ENCODE measurements at places on chromosomes 4 and X.

- DNase-seq = no peak
Measured at GRCh38 chr4:2288051-2288541, 26.2 kb upstream of the MXD4 start.

DNA sequence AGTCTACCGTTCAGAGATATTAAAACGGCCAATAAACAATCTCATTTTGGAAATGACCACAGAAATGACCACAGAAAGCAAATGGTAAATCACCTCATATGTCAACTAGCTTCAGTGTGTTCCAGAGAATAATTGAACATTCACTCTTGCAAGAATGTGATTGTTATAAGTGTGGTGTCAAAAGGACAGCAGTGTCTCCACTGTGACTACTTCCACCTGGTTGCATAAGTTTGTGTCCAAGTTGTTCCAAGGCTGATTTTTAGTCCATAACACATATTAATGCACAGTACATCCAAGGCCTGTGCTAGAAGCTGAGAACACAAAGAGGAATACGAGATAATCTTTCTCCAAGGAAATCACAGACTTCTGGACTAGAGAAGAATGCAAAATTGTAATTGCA, 37.4 kb upstream of the RNF150 start:
- DNase-seq = no peak

- DNase-seq = no peak
Measured at GRCh38 chr4:72971572-72971971, 97.9 kb downstream of the COX18 start.

DNA sequence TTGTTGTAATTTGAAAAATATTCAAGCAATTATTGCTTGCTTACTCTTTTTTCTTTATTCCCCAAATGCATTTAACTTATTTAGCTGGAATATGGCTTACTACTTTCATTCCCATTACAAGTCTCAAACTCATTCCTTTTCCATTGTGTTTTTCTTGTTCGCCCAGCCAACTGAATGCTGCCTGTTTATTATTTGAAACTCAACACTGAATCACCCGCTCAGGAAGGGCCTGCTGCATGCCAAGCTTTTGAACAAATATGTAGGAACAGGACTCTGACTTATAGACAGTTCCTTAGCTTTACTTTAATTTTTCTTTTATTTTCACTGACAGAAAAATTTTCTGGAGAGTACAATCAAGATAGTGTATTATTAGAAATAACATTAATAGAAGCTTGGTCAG, 12.9 kb downstream of the PCDH18 start:
- no peak for DNase-seq

Measured in D341Med (cell line).